Activated CD4-positive, alpha-beta T cell treated with anti-CD3 and anti-CD28 coated beads, Interleukin-2, Interleukin-4, amounts not matched to agents 100 ng/mL and 50 ng/mL, durations not matched to agents 16 hours and 8 hours (primary cell): ENCODE measurements at places on chromosomes 6 and 20.

- DNase-seq, result no peak
Measured at GRCh38 chr6:48743738-48744137, 632.7 kb upstream of the PTCHD4 start.

GRCh38 chr6:88983532-88983931, 20.1 kb upstream of the RNGTT start:
- DNase-seq, result no peak

DNA sequence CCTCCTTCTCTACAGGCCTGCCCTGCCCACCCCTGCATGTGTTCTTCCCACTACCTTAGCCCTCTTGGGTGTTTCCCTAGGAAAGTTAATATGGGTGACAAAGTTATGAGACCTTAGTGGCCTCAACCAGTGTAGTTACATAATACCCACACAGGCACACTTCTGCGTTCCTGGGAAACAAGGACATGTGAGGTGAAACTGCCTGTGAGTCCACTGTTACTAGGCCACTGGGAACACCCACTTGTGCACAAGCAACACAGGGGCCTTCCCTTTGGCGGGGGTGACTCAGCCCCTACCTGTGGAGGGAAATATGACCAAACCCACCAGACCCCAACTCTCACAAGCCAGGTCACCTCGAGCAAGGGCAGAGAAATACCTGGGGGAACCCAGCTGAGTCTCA, 12.8 kb downstream of the PI16 start:
- no peak for DNase-seq

GRCh38 chr6:42158011-42158410, 15.2 kb upstream of the GUCA1A start:
- no peak for DNase-seq

DNA sequence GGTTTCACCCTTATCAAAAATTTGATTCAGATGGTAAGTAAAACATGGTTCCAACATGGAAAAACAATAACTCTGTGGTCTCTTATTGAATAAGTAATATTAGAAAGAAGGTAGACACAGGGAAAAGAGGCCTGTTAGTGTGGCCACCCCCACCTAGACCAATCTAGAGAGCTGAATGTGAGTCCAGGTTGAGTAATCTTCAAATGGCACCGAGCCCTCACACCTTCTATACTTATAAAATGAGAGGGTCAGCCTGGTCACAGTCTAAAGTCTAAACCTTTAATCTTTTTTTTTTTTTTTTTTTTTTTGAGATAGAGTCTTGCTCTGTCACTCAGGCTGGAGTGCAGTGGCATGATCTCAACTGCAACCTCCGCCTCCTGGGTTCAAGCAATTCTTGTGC, 6.9 kb downstream of the FAM184A start:
- DNase-seq, result no peak

DNA sequence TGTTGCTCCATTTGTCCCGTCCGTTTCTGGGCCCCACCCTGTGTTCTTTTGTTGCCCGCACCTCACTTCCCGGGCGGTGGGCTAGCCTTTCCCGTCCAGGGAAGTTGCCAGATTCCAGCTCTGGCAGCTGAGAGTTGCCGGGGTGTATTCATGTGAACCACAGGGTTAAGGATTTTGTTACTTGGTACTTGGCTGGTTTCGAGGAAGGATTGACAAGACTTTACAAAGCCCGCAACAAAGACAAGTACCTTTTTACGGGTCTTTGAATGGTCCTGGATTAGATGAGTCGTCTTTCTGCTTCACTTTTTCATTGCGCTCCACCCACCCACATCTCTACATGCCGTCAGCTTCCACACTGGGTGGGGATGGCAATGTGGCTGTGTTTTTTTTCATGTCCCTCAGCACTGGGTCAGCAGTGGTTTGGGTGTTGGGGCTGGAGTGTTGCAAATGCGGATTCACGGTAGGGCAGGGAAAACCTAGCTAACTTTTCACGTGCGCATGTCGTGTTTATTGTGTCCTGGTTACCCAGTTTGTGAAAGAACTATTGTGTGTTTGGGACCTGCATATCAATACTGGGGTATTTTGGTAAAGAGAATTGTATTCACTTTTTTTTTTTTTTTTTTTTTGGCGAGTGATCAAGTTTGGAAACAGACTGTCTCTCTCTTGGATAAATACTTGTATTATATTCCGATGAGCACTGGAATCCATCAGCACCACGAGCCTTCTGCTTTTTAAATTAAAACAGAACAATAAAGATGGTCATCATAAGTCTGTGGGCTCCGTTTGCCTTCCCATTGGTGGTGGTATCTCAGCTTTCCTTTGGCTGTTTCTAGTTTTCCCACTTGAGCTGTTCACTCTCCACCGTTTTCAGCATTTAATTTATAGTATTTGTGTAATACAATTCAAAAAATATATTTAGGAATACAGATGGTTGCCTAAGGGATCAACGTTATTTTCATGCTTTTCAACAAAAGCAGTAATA, 1.2 kb downstream of the DUSP22 start:
- peak; percentile 16 for DNase-seq

DNA sequence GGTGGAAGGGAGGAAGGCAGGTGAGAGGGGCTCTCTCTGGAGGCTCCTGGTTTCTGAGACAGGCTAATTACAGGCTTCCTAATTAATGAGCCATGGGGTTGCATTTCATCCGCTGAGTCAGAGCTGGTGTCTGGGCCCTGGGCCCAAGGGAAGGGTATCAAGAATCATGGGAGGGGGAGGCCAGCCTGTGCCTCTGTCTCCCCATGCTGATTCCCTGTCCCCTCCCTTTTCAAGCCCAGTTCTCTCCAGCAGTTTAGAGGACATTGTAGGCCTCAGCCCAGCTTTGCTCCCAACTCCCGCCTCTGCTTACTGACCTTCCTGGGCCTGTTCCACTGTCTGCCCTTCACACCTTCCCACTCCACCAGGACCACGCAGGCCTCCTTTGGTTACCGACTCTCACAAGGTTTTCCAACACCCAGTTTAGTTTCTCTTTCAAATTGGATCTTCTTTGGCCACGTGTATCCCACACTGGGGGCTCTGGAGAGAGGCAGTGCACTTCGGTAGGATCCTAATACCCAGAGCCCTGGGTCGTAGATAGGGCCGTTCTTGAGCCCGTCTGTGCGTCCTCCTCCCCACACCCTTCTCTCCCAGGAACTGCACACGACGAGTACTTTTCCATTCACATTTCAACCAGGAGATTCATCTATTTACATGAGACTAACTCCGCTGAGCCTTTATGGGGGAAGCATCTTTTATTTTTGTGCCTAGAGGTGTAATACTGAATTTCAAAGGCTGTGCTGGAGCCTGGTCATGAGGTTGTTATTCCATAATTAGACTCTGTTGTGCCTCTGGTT, 18.2 kb upstream of the AVP start:
- DNase-seq, result no peak

- DNase-seq, result no peak
Measured at GRCh38 chr6:126770176-126770575, 348.3 kb upstream of the RSPO3 start.

DNA sequence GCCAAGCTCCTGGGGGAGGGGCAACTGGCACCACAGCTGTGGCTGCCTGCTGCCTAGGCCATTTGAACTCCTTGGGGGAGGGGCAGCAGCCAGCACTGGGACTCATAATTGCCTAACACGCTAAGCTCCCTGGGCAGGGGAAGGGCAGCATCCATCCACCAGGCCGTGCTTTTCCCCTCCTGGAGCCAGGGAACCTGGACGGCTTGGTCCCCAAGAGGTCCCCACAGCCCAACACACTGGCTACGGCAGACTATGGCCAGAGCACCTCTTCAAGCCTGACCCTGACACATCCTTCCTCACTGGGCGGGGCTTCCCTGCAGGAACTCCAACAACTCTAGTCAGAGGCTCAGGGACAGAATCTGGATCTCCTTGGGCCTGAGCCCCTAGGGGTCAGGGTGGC, 269.4 kb downstream of the RNF144B start:
- no peak for DNase-seq

GRCh38 chr6:90078513-90079289, 184.4 kb downstream of the GJA10 start:
- peak; percentile 70 for DNase-seq

GRCh38 chr6:133584823-133585222, 304.1 kb upstream of the TCF21 start:
- no peak for DNase-seq

DNA sequence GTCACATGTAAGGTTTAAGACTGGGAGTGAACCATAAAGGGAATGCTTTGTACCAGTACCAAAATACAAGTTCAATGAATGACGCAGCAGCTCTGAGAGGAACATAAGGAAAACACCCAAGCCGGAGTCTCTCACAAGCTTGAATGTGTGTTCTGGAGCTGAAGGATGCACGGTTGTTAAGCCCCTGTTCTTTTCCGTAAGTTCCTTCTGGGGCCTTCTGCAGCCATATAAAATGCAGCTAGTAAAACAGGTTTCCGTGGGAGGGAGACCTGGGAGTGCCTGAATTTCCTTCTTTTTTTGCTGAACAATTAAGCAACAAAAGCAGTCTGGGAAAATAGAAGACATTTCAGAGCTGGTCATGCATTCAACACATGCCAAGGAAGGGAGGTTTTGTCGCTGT, 73.2 kb upstream of the JAG1 start:
- no peak for DNase-seq

DNA sequence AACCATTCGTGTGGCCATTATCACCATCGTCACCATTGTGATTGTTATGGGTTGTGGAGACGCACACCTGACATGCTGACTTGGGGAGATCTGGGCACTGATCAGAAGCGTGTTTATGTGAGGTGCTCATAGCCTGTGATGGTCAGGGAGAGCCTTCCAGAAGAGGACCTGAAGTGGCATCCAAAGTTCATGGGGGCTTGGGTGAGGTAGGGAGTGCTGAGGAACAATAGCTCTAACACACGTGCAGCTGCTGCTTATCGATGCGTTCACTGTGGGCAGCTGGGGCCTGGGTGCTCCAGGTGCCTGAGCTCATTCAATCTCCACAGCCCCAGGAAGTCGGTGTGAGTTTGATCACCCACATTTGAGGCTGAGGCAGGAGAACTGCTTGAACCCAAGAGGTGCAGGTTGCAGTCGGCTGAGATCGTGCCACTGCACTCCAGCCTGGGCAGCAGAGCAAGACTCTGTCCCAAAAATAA, 227.3 kb downstream of the PREX1 start:
- no peak for DNase-seq

GRCh38 chr6:96613291-96613999, 50.5 kb downstream of the FHL5 start:
- no peak for DNase-seq

DNA sequence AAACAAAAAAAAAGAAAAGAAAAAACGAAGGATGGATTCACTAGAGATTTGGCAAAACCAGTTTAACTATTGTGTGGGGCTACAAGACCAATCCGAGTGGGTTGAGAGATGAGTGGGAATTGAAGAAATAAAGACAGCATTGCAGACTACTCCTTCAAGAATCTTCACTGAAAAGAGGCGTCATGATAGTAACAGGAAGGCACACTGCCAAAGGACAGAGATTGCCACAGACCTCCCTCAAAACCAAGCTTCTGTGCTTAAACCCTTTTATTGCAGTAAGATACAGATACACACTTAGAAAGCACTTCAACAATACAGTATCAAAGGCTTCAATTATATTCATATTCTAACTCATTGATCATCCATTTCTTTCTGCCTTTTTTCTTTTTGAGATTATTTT, 103.9 kb downstream of the IPCEF1 start:
- DNase-seq, result no peak

GRCh38 chr6:73732845-73733675, 37.1 kb downstream of the CD109 start:
- peak; percentile 85 for DNase-seq

DNA sequence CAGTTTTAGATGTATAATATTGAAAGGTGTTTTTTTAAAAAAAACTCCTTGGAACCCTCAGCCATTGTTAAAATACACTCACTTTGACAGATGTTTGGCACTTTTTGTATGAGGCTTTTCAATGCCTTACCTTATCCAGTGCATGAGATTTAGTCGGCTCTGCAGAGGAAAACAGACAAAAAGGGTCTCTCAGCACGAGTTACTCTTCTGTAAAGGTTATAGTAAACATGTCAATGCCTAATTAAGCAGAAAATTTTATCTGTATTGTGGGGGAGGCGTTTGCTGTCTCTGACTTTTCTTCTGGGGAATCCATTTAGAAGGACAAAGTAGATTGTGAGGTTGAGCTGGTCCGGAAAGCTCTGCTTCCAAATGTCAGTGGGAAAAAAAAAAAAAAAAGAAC, 278.3 kb downstream of the TSHZ2 start:
- no peak for DNase-seq

- DNase-seq, result no peak
Measured at GRCh38 chr20:64153410-64153809, 10.8 kb upstream of the MYT1 start.

DNA sequence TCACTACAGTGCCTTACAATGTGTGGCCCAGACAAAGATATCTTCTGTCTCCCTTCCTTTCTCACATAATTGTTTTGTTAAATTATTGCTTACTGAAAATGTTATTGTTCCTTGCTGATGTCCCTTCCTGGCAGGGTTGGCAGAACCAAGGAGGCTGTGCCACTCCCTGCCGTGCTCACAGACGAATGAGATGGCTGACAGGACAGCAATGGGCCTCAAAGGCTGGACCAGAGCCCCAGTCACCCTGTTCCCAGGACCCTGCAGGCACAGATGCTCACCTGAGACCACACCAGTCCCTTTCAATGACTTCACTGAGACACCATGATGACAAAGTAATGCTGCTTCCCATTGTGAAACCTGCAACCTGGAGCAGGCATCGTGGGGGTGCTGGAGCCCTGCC, 375.1 kb downstream of the HACE1 start:
- DNase-seq, result no peak

DNA sequence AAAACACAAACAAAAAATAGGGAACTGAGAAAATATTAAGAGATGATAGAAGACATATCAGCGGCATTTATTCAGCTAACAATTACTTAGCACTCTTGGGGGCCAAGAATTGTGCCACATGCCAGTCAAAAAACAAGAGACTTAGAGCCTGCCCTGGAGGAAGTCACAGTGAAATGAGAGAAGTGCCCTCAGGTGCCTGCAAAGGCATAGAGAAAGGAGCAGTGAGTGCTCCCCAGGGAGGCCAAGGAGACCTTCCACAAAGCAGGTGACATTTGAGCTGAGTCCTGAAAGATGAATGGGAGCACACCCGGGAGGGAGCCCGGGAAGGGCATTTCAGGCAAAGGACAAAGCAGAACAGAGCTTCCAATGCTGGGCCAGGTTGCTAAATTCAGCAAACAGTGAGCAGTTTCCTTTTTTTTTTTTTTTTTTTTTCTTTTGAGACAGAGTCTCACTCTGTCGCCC, 184.7 kb upstream of the JARID2 start:
- no peak for DNase-seq

DNA sequence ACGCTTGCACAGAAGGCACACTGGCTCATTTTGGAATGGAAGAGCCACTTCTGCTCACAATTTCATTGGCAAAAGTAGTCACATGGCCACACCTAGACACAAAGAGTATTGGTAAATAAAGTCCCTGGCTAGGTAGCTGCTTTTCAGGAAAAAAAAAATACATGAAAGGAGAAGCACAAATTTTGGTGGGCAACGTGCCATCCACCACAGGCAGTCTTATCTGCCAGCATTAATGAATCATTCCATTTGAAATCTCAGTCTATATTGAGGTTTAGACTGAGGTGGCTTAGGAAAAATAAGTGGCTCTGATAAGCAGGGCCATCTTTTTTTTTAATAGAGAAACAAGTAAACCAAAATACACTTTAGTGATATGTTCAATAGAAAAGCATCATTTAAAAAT, 44.3 kb downstream of the ADGRB3 start:
- no peak for DNase-seq

GRCh38 chr20:40489886-40490285, 199.2 kb downstream of the MAFB start:
- no peak for DNase-seq
